ENCODE measurements at places on chromosomes 6 and 20.

DNA sequence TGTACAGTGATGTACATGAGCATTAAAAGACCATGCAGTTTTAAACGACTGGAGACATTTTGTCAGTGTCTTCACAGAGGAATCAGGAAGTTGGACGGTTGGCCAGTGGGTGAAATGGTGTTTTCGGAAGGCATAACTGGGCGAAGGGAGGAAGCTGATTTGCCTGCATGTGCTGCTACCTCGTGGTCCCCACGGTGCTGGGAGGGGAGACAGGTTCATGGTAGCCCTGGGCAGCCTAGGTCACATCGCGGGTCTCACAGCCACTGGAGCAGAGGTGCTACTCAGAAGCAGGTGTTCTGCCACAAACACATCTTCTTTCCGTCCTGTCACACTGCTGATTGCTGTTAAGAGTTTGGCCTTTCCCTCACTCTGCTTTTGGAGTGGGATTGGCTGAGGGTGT is 35.2 kb downstream of the HIVEP1 start:
- DNase-seq, result no peak

- no peak for DNase-seq
Measured at GRCh38 chr6:72283571-72283970, 338.3 kb upstream of the KCNQ5 start.

- no peak for DNase-seq
Measured at GRCh38 chr20:57683881-57684807, 25.7 kb downstream of the PMEPA1 start.

DNA sequence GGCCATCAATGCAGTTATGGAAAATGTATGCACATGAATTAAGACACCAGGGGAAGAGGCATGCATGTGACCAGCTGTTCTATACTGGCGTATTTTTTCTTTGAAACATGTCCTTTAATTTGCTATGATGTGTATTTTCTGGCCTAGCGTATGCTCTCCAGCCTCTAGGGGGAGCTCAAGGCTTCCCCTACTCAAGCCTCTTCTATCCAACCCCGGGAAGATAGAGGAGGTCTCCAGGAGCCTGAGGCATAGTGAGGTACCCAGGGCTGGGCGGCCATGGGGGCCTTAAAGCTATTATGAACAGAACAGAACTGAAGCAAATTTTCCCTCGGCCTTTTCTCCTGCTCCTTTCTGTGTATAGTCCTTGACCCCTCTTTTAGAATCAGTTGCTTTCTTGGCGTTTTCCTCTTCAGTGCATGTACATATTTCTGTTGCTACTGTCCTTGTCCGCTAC is 528.9 kb downstream of the MAFB start:
- no peak for DNase-seq

GRCh38 chr20:48820649-48820973 is 7.2 kb downstream of the PREX1 start:
- DNase-seq, result no peak

DNA sequence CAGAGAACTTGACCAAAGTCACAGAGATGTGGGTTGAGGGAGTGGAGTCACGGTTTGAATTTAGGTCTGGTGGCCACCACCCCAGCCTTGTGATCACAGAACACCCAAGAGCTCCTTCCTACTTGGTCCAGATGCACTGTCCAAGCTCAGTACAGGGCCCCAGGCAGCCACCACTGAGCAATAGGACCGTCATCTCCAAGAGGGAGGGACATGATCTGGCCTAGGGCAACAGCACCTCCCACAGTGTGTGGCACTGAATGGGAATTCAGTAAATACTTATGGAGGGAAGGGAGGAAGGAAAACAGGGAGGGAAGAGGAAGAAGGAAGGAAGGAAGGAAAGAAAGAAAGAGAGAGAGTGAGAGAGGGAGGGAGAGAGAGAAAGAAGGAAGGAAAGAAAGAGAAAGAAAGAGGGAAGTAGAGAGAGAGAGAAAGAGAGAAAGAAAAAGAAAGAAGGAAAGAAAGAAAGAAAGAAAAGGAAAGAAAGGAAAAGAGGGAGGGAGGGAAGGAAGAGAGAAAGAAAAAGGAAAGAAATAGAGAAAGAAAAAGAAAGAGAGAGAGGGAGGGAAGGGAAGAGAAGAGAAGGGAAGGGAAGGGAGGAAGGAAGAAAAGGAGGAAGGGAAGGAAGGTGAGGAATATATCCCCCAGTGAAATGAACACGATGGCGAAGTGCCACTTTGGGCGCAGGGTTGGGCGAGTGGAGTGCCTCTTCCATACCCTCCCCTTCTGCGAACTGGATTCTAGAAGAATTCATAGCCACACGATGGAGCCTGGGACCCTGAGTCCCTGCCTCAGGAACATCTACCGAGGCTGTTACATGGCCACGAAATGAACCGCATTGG is 243.7 kb downstream of the TFAP2C start:
- DNase-seq, result no peak

- peak; percentile 47 for DNase-seq
Measured at GRCh38 chr20:31833130-31833930, 12.1 kb downstream of the FOXS1 start.

- no peak for DNase-seq
Measured at GRCh38 chr6:18439581-18439980, 52.4 kb downstream of the RNF144B start.

- no peak for DNase-seq
Measured at GRCh38 chr6:138115201-138115600, 8.0 kb upstream of the PERP start.

GRCh38 chr6:156866220-156867015 is 89.2 kb downstream of the ARID1B start:
- no peak for DNase-seq

DNA sequence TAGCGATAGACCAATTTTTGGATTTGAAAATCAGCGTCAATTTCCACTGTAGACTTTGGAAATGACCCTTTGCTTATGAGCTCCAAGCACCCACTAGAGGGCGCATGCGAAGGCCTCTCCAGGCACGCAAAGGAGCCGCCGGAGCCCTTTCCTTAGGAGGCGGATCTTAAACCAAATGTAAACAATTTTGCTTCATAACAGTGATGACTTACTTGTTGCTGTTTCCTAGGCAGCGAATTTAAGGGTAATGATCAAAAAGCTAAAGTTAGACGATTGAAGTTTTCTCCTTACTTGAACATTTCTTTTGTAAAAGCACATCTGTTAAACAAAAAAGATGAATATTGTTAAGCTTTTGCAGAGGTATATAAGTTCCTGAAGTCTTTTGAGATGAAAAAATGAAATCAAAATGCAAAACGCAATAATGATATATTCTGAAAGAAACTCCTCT is 29.2 kb upstream of the EXOC2 start:
- DNase-seq, result peak; percentile 38

- DNase-seq, result no peak
Measured at GRCh38 chr6:37845930-37846329, 26.4 kb downstream of the ZFAND3 start.

DNA sequence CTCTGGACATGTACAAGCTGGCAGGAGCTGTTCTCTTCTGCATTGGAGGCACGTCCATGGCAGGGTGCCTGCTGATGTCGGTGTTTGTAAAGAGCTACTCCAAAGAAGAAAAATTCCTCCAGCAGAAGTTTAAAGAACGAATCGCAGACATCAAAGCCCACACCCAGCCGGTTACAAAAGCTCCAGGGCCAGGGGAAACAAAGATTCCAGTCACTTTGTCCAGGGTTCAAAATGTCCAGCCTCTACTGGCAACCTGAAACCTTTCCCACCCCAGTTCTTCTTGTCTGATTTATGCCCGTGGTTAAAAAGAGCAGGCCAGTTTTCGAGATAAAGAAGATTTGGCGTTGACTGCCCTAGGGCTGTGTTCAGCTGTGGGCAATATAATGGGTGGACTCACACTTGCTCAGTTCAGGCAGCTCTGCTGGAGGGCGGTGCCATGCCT is 19.7 kb downstream of the NRSN1 start:
- no peak for DNase-seq

GRCh38 chr20:35027301-35027700 is 65.3 kb downstream of the TRPC4AP start:
- no peak for DNase-seq

GRCh38 chr6:2187826-2188225 is 57.6 kb downstream of the GMDS start:
- no peak for DNase-seq

DNA sequence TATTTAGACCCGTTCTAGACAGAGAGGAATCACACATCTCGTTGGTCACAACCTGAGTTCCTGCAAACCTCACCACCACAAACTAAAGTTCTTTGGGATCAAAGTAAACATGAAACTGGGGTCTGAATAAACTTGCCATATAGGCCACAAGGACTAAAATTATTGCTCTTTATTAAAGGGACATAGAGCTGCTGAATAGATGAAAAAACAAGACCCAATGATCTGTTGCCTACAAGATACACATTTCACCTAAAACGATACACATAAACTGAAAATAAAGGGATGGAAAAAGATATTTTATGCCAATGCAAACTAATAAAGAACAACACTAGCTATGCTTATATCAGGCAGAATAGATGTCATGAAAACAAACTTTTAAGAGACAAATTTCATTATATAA is 623.0 kb downstream of the TBC1D32 start:
- no peak for DNase-seq

- no peak for DNase-seq
Measured at GRCh38 chr20:49585585-49586245, 17.8 kb upstream of the PTGIS start.

GRCh38 chr6:88869263-88870020 is 94.0 kb downstream of the RNGTT start:
- no peak for DNase-seq

- peak; percentile 57 for DNase-seq
Measured at GRCh38 chr6:136607932-136608772, 57.9 kb upstream of the MAP7 start.

DNA sequence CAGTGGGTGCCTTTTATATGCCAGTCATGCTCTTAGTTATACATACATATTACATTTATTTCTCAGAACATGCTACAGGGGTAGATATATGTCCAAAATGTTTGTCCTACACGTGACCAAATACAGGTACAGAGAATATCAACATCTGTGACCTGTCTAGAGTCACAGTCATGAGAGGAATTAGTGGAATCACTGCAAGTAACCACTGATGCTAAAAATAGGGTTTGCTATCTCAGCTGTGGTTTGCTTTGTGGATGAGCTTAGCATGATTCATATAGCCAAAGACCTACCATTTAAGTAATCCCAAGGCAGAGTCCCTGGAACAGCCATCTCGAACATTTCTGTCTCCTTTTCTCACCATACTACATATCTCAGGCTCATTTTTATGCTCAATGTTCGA is 32.3 kb downstream of the GSTA3 start:
- no peak for DNase-seq

DNA sequence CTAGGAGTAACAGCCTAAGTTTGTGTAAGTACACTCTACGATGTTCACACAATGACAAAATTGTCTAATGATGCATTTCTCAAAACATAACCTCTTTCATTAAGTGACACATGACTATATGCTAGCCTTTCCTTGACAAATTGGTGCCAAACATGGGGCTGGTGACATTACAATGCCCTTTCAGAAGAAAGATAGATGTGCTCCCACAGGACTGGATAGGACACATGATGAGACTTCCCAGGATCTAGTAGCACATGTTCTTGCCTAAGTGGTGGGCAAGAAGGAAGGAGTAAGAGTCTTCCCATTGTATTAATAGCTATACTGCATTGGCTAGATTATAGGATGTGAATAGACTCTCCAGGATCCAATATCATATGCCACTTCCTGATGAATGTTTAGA is 21.5 kb downstream of the ZKSCAN3 start:
- no peak for DNase-seq

GRCh38 chr6:43020847-43021246 is 576 bp upstream of the RRP36 start:
- DNase-seq, result no peak

- DNase-seq, result no peak
Measured at GRCh38 chr6:44630125-44631028, 242.9 kb downstream of the CDC5L start.

- DNase-seq, result no peak
Measured at GRCh38 chr20:19301843-19302242, 89.4 kb downstream of the SLC24A3 start.

- no peak for DNase-seq
Measured at GRCh38 chr6:24205020-24205492, 79.0 kb downstream of the NRSN1 start.

DNA sequence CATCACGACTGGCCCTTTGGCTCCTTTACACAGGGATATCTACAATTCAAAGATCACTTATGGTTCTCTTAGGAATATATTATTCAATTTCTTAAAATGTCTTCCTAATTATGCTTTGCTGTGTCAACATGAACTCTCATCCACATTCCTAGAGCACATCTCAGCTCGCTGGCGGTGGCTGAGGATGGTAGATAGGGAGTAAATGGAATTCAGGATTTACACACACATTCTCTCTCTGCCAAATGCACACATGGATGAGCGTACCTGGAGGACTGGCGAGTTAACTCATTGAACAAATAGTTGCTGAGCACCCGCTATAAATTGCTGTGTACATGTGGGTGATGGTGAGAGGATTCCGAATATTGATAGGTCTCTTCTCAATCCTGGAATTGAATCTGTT is 4.8 kb upstream of the MRPS10 start:
- no peak for DNase-seq

DNA sequence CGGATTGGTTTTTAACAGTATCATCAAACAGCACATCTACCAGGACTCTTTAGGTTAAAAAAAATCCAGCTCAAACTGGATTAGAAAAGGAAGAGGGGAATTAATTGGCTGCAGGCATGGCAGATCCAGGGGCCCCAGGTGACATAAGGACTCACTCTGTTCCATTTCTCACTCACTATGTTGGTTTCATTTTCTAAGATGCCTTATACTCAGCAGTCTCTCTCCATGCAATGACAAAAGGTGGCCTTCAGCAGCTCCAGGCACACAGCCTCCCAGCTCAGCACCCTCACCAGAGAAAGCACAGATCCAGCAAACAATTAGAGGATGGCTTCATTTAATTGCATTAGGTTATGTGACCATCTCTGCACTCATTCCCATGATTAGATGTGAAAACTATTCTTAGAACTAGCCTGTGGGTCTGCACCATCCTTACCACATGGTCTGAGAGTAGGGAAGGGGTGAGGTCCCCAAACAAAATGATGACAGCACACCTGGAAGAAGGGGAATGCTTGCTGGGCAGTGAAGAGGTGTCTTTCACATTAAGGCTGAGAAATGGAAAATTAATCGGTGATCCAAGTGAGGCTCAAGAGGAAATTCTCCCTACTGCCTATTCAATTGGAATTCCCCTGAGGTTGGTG is 243.1 kb downstream of the CDH26 start:
- no peak for DNase-seq

- DNase-seq, result no peak
Measured at GRCh38 chr6:135202836-135203235, 21.7 kb downstream of the MYB start.

GRCh38 chr6:7763881-7764280 is 38.0 kb downstream of the BMP6 start:
- DNase-seq, result no peak

DNA sequence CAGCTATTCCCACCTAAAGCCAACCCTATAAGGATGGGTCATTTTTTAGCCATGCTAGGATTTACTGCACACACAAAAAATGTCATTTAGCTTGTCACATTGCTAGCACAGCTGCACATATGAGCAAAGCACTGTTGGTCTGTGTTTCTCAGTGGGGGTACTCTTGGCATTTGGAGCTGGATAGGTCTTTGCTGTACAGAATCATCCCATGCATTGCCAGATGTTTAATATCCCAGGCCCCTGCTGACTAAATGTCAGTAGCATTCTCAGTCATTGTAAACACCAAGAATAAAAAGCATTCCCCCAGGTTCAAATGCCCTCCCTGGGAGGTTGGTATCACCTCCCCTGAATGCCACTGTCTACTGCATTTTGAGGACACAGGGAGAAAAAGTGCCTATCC is 14.6 kb upstream of the LTV1 start:
- DNase-seq, result no peak

GRCh38 chr6:131161987-131162386 is 26.7 kb downstream of the AKAP7 start:
- DNase-seq, result no peak

Measured in activated CD8-positive, alpha-beta memory T cell treated with anti-CD3 and anti-CD28 coated beads for 1 hour (primary cell).